ENCODE measurements at places on chromosomes 1 and 21.

GRCh38 chr1:25487628-25488027 is 55.8 kb upstream of the LDLRAP1 start:
- DNase-seq, result peak; percentile 28

- no peak for DNase-seq
Measured at GRCh38 chr1:188590641-188591040, 1761.9 kb downstream of the PLA2G4A start.

- no peak for DNase-seq
Measured at GRCh38 chr21:37032877-37033471, 26.5 kb downstream of the RIPPLY3 start.

DNA sequence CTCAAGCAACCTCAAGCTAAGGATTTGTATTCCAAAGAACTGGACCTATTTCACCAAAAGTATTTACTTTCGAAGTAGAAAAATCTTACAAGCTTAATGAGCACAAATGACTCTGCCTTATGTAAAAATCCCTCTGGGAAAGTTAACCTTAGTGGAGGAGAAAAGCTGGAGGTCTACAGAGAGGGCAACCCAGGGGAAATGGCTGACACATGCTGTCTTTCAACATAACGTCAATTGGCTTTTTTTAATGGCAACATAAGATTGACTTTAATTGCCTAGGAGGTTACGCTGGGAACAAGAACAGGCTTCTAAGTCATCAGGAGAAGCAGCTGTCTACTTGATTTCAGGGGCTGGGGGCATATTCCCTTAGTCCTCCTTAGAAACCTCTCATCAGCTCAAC is 52.3 kb downstream of the UTP25 start:
- DNase-seq, result no peak

DNA sequence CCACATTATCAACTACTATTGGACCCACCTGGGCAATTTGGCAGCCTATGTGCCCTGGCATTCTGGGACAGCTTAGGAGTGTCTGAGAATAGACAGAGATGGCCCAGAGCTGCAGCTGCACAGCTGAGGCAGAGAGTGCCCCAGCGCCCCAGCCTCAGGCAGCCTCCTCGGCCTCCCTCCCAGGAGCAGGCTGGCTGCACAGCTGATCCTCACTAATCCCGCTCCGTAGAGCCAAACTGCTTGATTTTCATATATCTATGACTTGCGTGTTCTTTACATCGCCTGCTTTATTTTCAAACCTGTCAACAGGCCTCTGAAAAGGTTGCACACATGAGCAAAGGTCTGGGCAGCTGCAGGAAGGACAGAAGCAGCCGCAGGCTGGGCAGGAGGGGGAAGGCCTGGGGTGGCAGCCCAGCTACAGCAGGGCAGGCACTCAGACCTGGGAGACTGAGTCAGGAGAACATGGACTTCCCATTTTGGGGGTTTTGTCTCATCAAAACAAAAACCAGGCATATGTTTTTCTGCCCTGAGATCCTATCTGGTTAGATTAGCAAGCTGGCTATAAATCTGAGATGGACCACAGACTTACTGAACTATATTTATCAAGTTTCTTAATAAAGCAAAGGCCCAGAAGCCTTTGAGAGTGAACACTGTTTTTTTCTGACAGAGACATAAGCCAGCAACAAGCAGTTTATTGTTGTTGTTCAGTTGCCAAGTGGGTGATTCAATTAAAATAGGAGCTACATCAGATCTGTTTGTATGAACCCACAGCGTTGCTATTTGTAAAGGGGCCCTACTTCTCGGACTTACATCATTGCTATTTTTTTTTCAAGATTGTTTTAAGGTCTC is 301.8 kb upstream of the DUSP10 start:
- DNase-seq, result no peak

DNA sequence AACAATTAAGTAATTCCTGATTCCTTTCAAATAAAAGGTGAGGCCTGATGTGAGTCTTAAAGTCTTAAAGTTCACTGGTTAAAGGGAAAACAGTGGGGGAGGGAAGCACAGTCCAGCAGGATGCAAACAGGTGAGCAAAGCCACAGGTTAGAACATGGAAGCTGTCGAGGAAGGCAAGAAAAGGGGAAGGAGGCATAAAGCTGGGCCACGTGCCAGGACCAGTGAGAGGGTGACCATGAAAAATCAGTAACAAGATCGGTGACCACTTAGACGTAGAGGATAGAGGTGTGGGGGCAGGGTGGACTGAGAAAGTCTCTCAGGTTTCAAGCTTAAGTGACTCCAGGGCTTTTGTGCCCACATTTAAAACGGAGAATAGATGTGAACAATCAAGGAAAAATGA is 231.3 kb downstream of the SETD4 start:
- DNase-seq, result no peak

DNA sequence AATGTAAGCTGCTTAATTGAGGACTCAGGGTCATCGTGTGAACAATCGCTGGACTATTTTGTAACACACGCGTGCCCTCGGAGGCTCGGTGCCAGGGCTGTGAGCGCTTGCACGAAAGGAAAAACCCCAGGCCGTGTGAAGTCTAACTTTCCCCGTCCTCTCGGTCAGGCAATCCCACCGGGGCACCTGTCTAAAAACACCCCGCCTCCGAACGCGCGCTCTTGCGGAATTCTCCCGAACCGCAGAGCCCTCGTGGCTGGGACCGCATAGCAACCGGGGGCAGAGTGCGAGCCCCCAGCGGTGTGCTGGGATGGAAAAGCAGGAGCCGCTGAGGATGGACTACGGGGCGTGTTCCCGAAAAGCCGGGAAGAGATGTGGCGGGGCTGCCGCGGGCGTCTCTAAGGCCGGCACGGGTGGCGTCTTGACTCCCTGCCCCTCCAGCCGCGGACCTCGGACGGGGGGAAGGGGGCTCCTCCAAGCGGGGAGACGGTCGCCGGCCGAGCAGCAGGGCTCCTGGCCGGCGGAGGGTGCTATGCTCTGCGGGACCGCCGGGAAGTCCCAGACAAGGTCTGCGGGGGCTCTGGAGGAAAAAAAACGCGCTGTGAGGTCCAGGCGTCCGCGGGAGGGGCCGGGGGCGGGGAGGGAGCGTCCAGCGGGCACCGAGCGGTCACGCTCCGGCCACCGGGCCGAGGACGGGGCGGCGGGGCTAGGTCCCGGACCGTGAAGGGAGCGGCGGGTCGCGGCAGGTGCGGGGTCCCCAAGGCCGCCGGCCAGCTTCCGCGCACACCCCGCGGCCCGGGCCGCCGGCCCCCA is 936 bp downstream of the ZBTB21 start:
- DNase-seq, result peak; percentile 40

- DNase-seq, result no peak
Measured at GRCh38 chr21:25550352-25551120, 56.7 kb downstream of the MRPL39 start.

DNA sequence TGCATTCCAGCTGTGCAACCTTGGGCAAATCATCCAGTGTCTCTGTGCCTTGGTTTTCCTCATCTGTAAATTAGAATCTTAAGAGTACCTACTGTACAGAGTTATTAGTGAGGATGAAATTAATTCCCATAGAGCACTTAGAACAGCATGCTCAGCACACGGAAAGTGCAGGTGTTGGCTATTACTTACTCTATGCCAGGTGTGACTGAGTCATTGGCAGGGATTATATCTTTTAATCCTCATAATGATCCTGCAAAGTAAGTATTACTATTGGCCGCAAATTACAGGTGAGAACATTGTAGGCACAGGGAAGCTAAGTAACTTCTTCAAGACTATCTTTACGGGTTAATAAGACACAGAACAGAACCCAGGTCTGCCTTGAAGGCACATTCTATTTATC is 6.3 kb upstream of the UBE2U start:
- DNase-seq, result no peak

- no peak for DNase-seq
Measured at GRCh38 chr1:209797978-209798639, 7.8 kb downstream of the IRF6 start.
